Bronchial epithelial cell (primary cell): ENCODE measurements at places on chromosomes 11 and 22. TPM values are rescaled to one million over a fixed set of nuclear protein-coding genes. Genes with fewer than 3 reads are reported as not detected.

C11orf87 gene
- not detected in 2 replicates for total RNA-seq

PANX3 gene
- not detected in 2 replicates for total RNA-seq

FBLN1 gene
- 18.2 and 25.2 TPM in 2 replicates for total RNA-seq

KDM4E gene
- total RNA-seq, result not detected in 2 replicates

LRRC74B gene
- not detected in 2 replicates for total RNA-seq

INS gene
- not detected in 2 replicates for total RNA-seq

OR5AL1 gene
- total RNA-seq, result not detected in 2 replicates

CHRNA10 gene
- 0.26 and 0.51 TPM in 2 replicates for total RNA-seq

IL18 gene
- total RNA-seq, result 33.8 and 72.1 TPM in 2 replicates

C22orf15 gene
- not detected in 2 replicates for total RNA-seq

NFAM1 gene
- total RNA-seq, result not detected in 2 replicates

OR52H1 gene
- total RNA-seq, result 0.38 TPM in 1 of 2 replicates, not detected in the other

NAA40 gene
- 4.5 and 7.4 TPM in 2 replicates for total RNA-seq

DTX4 gene
- total RNA-seq, result 2.4 and 2.6 TPM in 2 replicates

PIH1D2 gene
- total RNA-seq, result 0.51 and 0.53 TPM in 2 replicates

MRGPRX4 gene
- not detected in 2 replicates for total RNA-seq

OR8B2 gene
- total RNA-seq, result not detected in 2 replicates

TMEM258 gene
- 61.3 and 159 TPM in 2 replicates for total RNA-seq

JHY gene
- 1.1 and 2.9 TPM in 2 replicates for total RNA-seq

SIK3 gene
- 6.8 and 7.3 TPM in 2 replicates for total RNA-seq

C1QTNF4 gene
- total RNA-seq, result 0.13 and 0.26 TPM in 2 replicates

TMX2 gene
- total RNA-seq, result 70.5 and 71.3 TPM in 2 replicates

RBM4B gene
- total RNA-seq, result 13.4 and 15.7 TPM in 2 replicates

CALCA gene
- total RNA-seq, result not detected in 2 replicates

LRRN4CL gene
- 0.26 and 1.2 TPM in 2 replicates for total RNA-seq

SLC17A6 gene
- not detected in 2 replicates for total RNA-seq

DCDC1 gene
- total RNA-seq, result not detected in 2 replicates

AQP11 gene
- total RNA-seq, result 0.26 and 0.53 TPM in 2 replicates
